ENCODE measurements at places on chromosomes 16 and 17. TPM values are rescaled to one million over a fixed set of nuclear protein-coding genes. Genes with fewer than 3 reads are reported as not detected.

The SCIMP gene
- total RNA-seq = not detected

The KRT33A gene
- not detected for total RNA-seq

The GRIN2A gene
- total RNA-seq = not detected

DNA sequence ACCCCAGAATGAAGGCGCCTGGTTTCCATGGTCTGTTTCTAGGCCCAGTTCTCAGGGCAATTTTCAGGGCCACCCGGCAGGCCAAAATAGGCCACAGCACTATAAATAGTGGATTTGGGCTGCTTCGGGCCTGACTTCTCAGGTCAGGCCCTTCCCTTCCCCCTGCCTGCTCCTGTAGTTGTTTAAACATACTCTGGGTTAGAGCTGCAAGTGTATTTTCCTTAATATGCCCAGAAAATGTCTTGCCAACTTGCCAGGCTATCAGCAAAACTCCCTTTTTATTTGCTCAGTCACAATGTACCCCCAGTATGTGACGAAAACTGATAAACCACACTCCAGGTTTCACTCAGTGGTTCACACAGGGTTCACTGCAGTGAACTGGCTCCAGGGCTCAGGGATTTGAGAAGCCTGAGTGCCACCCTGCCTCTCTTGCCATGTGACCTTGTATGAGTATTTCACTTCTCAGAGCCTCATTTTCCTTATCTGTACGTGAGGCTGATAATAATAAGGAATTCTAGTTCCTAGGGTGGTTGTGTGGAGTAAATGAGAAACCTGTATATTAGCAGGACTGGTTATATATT lies 76.5 kb downstream of the GPRC5B start:
- H3K4me1 ChIP-seq = peaks cover 51% of the 10 kb centered on the region
- no peak overlapping the region for H3K4me3 ChIP-seq
- no peaks in the 10 kb centered on the region for H3K27me3 ChIP-seq
- H3K27ac ChIP-seq = peak overlapping the region; percentile 38

DNA sequence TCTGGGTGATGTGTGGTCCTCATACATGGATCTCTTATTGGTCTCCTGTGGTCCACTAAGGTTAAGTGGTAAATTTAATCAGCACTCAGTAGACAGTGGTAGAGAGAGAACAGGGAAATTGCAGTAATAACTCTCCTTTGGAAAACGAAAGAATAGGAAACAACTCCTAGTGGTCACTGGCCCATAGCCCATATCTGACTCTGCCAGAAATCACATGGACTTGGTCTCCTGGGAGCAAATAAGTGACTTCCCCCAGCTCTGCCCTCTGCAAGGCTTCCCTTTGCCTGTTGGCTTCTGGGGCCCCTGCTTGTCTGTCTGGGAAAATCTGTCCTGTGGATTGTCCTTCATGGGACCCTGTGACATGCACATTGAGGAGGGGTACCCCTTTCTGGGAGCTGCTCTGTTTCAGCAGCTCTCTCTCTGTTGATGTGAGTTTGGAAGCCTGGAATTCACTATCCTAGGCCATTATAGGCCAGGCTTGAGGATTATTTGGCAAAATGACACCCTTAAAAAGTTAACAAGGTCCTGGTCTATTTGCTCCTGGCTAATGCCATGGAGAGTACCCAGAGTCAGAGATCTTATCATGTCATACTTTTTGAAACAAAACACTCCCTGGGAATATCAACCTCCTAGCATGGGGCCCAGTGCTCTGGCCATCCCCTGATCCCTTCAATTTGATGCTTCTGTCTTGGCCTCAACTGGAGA lies 58.0 kb upstream of the HNF1B start:
- DNase-seq = no peak
- H3K27me3 ChIP-seq = no peaks in the 10 kb centered on the region
- H3K27ac ChIP-seq = no peak overlapping the region
- no peak overlapping the region for H3K4me3 ChIP-seq
- no peaks in the 10 kb centered on the region for H3K4me1 ChIP-seq

GRCh38 chr17:46962374-46962790 lies 16.7 kb downstream of the RPRML start:
- H3K27me3 ChIP-seq = 0 out of 2 replicates have a peak, but pooled peaks cover 4% of the 10 kb centered on the region
- no peak for DNase-seq
- peaks cover 15% of the 10 kb centered on the region for H3K4me1 ChIP-seq
- H3K36me3 ChIP-seq = no peaks in the 10 kb centered on the region

- no peaks in the 10 kb centered on the region for H3K27me3 ChIP-seq
- no peak for DNase-seq
- no peak overlapping the region for H3K27ac ChIP-seq
- no peaks in the 10 kb centered on the region for H3K36me3 ChIP-seq
Observed at GRCh38 chr16:75279305-75279704, 27.9 kb upstream of the BCAR1 start.

DNA sequence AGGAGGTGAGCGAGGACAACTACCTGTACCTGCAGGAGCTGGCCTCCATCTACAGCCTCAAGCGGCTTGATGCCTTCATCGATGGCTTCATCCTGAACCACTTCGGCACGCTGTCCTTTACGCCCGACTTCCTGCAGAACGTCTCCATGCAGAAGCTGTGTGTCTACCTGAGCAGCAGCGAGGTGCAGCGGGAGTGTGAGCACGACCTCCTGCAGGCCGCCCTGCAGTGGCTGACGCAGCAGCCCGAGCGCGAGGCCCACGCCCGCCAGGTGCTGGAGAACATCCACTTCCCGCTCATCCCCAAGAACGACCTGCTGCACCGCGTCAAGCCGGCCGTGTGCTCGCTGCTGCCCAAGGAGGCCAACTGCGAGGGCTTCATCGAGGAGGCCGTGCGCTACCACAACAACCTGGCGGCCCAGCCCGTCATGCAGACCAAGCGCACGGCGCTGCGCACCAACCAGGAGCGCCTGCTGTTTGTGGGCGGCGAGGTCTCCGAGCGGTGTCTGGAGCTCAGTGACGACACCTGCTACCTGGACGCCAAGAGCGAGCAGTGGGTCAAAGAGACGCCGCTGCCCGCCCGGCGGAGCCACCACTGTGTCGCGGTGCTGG lies 9.0 kb downstream of the KLHL36 start:
- H3K27ac ChIP-seq = no peak overlapping the region
- H3K4me1 ChIP-seq = peaks cover 19% of the 10 kb centered on the region
- no peaks in the 10 kb centered on the region for H3K27me3 ChIP-seq
- H3K4me3 ChIP-seq = no peak overlapping the region
- peaks cover 79% of the 10 kb centered on the region for H3K36me3 ChIP-seq
- no peak for DNase-seq

GRCh38 chr17:46158323-46159296 lies 34.6 kb downstream of the KANSL1 start:
- H3K36me3 ChIP-seq = peaks cover 15% of the 10 kb centered on the region
- no peaks in the 10 kb centered on the region for H3K27me3 ChIP-seq
- DNase-seq = no peak
- H3K4me3 ChIP-seq = no peak overlapping the region
- peaks cover 68% of the 10 kb centered on the region for H3K4me1 ChIP-seq

DNA sequence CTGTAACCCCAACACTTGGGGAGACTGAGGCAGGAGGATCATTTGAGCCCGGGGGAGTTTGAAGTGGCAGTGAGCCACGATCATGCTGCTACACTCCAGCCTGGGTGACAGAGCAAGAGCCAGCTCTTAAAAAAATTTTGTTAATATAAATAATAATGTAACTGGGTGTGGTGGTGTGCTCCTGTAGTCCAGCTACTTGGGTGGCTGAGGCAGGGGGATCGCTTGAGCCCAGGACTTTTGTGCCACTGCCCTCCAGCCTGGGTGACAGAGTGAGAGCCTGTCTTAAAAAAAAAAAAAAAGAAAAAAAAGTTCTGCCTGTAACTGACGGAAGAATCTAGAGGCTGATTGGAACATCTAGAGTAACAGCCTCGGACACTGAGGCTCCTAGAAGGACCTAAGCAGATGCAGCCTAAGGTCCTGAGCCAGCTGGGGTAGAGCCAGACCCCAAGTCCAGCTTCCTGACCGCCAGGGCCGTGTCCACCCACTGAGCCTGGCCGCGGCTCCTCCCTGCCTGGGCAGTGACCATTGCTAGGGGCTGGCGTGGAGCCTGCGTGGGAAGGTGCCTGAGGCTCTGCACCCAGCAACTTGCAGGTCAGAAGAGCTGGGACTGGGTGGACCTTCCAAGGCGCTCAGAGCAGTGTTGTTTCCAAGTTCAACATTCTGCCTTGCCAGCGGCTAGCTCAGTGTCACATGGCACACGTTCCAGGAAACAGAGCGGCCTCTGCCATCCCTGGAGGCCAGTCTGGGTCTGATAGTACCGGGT lies 209.4 kb upstream of the CIBAR2 start:
- peaks cover 60% of the 10 kb centered on the region for H3K4me1 ChIP-seq
- H3K4me3 ChIP-seq = no peak overlapping the region
- H3K27ac ChIP-seq = peak overlapping the region; percentile 99
- DNase-seq = peak; percentile 94

DNA sequence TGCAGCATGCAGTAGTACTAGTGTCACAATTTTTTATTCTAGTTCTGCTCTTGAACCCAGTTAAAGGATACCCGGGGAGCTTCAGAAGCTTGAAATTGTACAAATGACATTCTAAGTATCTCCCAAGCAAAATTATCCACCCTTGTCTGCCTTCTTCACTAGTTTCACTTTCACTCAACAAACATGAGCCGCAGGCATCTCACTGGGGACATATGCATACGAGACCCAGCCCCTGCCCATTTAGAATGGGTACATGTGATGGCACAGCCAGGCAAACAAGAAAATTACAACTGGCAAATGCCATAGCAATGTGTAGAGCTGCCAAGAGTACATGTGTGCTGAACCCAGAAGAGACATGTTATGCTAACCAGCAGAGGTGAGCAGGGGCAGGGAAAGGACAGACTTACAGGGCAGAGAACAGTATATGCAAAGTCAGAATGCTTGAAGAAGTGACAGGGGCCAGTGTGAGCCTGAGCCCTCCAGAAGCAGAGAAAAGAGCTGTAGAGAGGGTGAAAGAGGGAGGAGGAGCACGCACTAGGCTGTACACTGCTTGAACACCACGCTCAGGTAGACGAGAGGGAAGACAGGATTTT lies 8.3 kb downstream of the GINS2 start:
- H3K4me3 ChIP-seq = no peak overlapping the region
- no peak for DNase-seq
- no peak overlapping the region for H3K27ac ChIP-seq
- H3K4me1 ChIP-seq = no peaks in the 10 kb centered on the region
